ENCODE measurements at places on chromosomes 1 and 21. TPM values are rescaled to one million over a fixed set of nuclear protein-coding genes. Genes with fewer than 3 reads are reported as not detected.

S100B gene
- 0.55 TPM for total RNA-seq

- DNase-seq: no peak
Measured at GRCh38 chr1:119646521-119647227, 1.4 kb downstream of the ZNF697 start.

GRCh38 chr1:203765029-203765837 lies at the start of gene LAX1:
Gene LAX1, plus strand, starts transcription at chr1:203765183. Its CDS starts 383 bp downstream, at chr1:203765566.
- DNase-seq: peak; percentile 72

DNA sequence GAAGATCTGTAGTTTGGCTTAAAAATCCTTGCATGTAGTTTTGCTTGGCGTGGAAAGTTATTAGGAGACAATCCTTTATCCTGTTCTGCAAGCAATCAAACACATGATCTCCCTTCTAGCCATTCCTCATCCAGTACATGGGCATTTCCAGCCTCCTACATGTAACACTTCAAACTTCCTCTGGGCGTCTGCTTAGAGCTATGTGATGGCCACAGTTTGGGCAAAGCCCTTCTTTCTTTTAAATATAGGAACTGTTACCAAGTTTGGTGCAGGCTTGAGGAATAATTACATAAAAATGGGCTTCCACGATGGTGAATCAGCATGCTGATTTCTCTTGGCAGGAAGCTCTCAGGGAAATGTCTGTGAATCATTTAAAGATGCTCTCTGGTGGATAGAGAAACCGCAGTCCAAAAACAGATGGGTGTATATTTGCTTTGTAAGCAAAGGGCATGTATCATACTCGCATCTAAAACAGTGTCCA lies 176.9 kb upstream of the FMN2 start:
- DNase-seq: no peak

- DNase-seq: no peak
Measured at GRCh38 chr1:52660807-52661206, 27.8 kb downstream of the SHISAL2A start.
